ENCODE measurements at places on chromosomes 13 and 19.

DNA sequence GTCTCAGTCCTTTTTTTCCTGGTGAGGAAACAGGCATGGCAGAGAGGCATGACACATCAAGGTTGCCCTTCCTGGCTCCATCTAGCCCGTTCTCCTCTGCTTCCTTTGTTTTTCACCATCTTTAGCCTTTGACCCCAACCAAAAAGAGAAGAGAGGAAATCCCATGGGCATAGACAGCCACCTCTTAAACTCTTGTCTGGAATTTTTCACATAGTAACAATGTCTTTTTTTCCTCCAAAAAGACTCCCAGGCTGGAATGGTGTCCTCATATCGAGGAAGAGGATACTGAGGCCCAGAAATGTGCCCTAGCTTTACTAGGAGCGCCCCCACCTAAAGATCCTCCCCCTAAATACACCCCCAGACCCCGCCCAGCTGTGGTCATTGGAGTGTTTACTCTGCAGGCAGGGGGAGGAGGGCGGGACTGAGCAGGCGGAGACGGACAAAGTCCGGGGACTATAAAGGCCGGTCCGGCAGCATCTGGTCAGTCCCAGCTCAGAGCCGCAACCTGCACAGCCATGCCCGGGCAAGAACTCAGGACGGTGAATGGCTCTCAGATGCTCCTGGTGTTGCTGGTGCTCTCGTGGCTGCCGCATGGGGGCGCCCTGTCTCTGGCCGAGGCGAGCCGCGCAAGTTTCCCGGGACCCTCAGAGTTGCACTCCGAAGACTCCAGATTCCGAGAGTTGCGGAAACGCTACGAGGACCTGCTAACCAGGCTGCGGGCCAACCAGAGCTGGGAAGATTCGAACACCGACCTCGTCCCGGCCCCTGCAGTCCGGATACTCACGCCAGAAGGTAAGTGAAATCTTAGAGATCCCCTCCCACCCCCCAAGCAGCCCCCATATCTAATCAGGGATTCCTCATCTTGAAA is at the start of gene GDF15:
TSS of gene GDF15 (plus strand) at position 484 of the 868 bp plus-strand sequence. CDS start at position 516, 32 bp downstream.
- peak; percentile 90 for DNase-seq

DNA sequence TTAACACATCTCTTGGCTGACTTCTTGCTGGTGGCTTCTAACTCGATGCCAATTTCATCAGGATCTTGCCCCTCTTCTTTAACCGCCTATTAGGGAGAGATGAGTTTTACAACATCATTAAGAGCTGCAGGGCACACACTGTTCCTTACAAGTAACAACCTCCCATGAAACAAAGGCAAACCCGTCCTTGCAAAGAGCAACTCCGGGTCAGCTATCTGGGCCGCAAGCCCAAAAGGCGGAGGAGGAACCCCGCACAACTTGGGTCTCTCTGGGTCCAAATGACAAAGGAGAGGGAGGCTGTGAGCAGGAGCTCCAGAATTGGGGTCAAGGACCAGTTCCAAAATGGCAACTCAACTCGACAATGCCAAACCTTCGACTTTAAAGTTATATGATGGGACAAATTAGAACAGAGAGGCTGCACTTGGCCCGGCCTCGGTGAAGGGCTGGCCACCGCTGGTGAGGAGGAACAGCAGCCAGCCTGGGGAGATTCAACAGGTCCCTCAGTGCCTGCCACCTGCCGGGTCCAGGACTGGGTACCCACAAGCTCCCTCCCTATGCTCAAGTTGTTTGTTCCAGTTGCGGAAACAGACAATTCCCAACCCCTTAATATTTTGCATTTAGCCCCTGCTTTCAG is 1.1 kb downstream of the SAFB2 start:
- peak; percentile 29 for DNase-seq

GRCh38 chr13:85853901-85854663 is 54.9 kb upstream of the SLITRK6 start:
- peak; percentile 0 for DNase-seq

GRCh38 chr19:3800996-3801395 is 14.8 kb upstream of the MATK start:
- no peak for DNase-seq

GRCh38 chr13:49693877-49694276 is 2.6 kb upstream of the EBPL start:
- DNase-seq, result no peak

- DNase-seq, result no peak
Observed at GRCh38 chr19:5078182-5078581, 109.3 kb downstream of the KDM4B start.

DNA sequence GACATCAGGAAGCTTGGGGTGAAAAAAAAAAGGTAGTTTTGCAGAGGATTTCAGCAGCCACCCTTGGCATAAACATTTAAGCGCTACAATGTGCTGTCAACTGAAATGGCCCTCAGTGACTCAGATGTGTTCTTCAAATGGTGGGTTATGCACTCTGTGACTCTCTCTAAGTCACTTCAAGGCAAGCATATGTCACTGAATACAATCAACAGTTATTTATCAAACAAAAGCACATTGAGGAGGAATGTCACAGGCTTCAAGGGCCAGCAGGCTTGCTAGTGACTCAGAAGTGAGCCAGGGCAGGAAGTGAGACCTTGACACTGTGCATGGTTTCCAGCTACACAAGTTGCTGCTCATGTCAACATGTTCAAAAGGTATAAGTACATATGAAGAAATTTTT is 523.7 kb upstream of the HTR2A start:
- peak; percentile 86 for DNase-seq

GRCh38 chr13:24263632-24264031 is 45.7 kb upstream of the C1QTNF9 start:
- no peak for DNase-seq

DNA sequence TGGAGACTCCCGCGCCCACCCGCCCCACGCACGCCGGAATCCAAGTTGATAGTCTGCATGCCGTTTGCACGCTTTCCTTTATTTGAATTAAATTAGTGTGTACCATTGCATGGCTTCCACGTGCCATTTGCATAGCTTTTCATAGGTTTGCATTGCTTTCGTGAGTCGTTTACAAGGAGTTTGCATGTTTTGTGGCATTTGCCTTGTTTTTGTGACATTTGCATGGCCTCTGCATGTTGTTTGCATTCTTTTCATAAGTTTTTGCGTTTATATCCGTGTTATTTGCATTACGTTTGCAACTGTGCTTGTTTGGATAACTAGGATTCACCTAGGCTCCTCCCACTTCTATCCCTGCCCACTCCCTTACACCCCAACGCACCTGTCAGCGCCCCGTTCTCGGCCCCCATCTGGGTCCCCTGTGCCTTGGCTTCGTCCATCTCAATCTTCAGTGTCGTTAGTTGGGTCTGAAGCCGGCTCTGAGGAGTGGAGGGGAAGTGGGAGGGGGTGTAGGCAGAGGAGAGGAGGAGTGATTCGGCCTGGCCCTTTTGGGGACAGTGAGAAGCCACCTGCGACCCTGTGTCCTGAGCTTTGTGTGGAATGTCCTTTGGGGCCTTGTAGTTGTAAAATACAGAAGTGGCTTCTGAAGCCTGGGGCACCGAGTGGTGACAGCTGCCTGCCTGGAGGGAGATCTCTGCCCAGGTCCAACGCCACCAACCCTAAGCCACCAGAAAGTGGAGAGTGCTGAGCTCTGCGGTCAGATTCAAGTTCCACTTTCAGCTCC is 2.4 kb downstream of the CCDC194 start:
- DNase-seq, result no peak

DNA sequence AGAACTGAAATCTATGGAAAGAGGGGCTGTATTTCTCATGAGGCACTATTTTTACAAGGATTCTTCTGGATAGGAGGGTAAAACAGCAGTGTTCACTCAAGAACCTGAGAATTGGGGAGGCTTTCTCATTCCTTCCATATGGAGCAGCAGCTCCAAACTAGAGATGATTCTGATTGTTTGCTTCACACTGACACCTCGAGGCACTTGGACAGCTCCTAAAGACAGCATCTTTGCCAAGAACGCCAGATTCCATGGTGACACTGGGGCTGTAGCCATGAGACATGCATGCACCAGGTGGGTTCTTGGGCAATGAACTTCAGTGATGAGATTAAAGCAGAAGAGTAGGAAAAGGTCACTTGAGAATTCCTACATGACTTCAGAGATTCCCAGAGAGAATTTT is 361.5 kb upstream of the HTR2A start:
- no peak for DNase-seq

- DNase-seq, result peak; percentile 73
Observed at GRCh38 chr19:38417544-38418506, 8.2 kb downstream of the RASGRP4 start.

GRCh38 chr13:24616514-24616913 is 63.7 kb upstream of the ATP12A start:
- no peak for DNase-seq

DNA sequence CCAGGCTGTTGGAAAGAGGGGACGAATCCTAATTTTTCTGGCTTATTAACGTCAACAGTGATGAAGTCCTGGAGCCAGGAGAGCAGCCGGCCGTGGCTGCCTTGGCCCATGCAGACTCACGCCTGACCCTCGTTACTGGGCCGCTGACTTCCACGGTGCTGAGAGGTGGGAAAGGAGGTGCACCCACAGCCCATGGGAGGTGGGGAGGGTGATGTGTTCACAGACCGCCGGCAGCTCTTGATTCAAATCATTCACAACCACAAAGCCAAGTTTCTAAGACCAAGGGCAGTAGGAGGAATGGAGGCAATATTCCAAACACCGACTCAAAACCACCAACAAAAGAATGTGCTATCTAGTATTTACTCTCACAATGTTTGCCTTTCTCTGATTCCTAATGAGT is 24.3 kb downstream of the COL4A2 start:
- DNase-seq, result no peak

- DNase-seq, result peak; percentile 49
Observed at GRCh38 chr19:45442778-45443461, 19.2 kb upstream of the ERCC1 start.

DNA sequence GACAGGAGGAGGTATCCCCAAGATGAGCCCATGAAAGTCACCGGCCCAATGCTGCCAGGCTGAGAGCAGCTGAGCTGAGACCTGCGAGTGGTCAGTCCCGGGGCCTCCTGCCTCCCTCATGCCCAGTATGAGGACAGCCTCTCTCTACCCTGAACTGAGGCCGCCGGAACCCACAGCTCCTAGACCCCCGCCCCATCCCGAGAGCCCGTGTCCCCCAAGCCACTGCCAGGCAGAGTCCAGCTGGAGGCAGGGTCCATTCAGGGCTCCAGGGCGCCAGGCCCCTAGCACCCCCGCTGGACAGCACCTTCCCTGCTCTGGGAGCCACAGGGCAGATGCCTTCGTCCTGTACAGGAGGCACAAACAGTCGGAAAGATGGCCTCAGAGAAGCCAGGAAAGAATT is 38.7 kb downstream of the MLLT1 start:
- DNase-seq, result no peak

- no peak for DNase-seq
Observed at GRCh38 chr13:77351315-77351714, 24.4 kb upstream of the MYCBP2 start.

DNA sequence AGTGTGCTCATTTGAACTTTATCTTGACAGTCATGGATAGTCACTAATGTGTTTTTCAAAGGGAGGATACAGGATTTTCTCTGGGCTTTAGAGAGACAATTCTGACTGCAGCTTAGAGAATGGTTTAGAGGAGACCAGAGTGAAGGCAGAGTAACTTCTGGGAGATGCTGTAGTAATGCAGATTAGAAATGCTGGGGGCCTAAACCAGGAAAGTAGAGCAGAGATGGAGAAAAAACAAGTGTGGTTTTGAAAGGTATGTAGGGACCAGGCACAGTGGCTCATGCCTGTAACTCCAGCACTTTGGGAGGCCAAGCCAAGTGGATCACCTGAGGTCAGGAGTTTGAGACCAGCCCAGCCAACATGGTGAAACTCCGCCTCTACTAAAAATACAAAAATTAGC is 18.3 kb upstream of the CEBPA start:
- DNase-seq, result no peak

DNA sequence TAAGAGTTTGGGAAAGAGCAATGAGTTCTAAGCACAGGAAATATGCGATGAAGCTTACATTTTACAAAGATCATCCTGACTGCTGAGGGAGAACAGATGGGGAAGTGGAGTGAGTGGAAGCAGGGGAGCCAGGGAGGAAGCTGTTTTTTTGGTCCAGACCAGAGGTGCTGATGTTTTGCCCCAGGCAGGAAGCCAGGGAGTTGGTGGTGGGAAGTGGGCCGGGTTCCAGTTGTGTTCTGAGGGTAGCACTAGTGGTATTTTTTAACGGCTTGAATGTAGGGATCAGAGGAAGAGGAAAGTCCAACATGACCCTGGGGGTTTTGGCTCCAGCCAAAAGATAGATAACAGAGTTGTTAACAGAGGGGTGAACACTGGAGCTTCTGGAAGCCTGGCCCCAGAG is 20.7 kb upstream of the OLFM4 start:
- no peak for DNase-seq

GRCh38 chr19:18290302-18291018 is 9.0 kb upstream of the JUND start:
- no peak for DNase-seq

GRCh38 chr13:80336776-80337287 is 4.1 kb downstream of the SPRY2 start:
- no peak for DNase-seq

DNA sequence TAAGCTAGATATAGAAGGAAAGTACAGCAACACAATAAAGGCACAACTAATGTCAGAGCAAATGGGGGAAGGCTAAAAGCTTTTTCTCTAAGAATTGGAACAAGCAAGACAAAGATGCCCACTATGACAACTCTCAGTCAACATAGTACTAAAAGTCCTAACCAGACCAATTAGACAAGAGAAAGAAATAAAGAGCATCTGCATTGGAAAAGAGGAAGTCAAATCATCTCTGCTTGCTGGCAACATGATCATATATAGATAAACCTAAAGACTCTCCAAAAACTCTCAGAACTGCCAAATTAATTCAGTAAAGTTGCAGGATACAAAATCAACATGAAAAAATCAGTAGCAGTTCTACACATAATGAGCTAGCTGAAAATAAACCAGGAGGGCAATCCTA is 542.0 kb downstream of the DIAPH3 start:
- DNase-seq, result no peak

DNA sequence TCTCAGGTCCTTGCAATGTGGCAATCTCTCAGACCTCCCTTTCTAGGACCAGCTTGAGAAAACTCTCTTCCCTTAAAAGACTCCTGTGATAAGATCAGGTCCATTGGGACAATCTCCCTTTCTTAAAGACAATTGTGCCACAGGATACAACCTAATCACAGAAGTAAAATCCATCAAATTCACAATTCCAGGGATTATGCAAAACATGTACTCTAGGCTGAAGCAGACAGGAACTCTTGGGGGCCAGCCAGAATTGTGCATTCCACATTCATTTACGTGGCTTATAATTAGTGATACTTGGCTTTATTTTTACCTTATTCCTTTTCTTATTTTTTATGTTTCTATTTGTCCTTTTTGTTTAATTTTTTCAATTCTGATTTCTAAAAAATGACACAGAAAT is 257.9 kb downstream of the KLF12 start:
- DNase-seq, result no peak

DNA sequence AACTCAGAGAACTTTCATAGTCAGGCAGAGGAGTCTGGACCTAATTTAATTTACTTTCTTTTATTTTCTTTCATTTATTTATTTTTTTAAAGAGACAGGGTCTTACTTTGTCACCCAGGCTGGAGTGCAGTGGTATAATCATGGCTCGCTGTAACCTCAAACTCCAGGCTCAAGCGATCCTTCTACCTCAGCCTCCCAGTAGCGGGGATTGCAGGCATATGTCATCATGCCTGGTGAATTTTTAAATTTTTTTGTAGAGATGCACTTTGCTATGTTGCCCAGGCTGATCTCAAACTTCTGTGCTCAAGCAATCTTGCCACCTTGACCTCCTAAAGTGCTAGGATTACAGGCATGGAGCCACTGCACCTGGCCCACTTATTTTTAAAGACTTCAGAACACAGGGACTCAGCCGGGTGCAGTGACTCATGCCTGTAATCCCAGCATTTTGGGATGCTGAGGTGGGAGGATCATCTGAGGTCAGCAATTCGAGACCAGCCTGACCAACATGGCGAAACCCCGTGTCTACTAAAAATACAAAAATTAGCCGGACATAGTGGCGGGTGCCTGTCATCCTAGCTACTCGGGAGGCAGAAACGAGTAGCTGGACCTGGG is 50.6 kb downstream of the KLF5 start:
- no peak for DNase-seq
